ENCODE measurements at places on chromosomes 2 and 18.

GRCh38 chr2:177190941-177191340 is 21.7 kb upstream of the HNRNPA3 start:
- no peak for DNase-seq

GRCh38 chr2:73889206-73889605 is 3.6 kb upstream of the ACTG2 start:
- DNase-seq: no peak

DNA sequence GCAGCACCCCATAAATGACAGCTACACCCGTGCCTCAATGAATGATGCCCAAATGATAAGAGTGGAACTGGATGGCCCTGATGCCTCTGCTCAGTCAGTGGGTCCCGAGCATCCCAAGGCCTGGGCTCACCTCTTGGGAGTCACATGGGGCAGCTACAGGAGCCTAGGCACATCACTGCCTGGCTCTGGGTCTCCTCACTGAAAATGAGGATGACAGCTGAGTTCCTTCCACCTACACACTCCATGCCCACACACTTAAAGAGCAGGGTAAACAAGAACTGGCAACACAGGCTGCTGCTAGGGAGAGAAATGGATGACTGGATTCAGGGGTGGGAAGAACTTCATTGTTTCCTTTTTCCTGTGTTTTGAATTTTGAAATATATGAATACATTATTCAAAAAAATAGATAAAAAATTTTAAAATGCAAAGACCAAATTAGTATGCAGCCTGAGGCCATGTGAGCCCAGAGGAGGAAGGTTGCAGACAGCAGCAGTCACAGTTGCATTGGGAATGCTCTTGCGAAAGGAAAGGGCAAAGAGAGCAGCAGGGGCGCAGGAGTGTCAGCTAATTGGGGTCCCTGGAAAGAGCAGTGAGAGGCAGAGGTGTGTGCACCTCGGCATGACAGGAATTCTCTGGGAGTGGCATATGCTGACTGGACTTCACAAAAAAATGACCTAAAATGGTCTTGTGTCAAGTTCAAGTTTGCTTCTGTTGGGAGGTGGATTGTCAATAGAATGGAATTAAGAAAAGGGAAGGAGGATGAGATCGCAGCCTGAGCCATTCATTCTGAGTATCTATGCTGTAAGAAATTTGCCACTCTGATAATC is 327.1 kb downstream of the CELF4 start:
- DNase-seq: no peak

- no peak for DNase-seq
Observed at GRCh38 chr18:10660179-10660884, 134.5 kb downstream of the NAPG start.

- DNase-seq: no peak
Observed at GRCh38 chr2:109680523-109681297, 66.5 kb downstream of the SOWAHC start.

GRCh38 chr2:156573710-156574109 is 137.5 kb downstream of the GPD2 start:
- DNase-seq: no peak

DNA sequence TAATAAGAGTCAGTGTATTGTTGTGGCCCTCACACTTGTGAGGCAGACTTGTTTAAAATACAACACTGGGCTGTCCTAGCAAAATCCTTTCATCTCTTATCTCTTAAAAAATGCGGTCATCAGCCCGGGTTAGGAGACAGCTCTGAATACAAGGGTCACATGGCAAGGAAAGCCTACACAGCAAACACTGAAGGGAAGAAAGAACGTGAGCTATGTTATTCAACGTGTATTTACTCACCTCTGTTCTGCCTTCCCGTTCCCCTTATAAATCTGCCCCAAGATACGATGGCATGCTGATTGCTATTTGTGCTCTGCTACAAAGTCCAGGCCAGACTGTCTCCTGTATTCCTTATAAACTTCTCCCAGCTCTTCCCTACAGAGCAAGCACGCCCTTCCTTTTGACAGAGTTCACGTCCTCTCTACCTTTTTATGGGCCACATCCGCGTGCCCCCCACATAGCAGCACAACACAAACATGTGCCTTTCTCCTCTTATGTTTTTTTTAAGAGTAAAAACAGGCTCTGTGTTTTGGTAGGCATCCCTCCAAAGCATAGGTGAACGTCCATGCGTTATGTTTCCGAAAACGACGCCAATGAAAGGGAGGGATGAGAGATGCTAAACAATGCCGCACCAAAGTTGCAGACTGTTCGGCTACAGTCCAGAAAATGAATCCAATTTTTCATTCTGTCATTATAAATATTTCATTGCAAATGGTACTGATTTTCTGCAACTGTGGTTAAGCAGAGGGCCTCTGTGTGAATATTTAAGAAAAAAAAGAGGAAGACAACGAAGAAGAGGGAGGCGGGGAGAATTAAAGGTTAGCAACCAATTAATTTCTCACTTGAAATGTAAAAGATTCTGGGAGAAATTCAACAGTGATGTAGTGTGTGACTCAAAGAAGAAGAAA is 274.7 kb downstream of the ZNF521 start:
- DNase-seq: no peak

GRCh38 chr2:109466674-109467575 is 146.8 kb downstream of the SEPTIN10 start:
- no peak for DNase-seq

DNA sequence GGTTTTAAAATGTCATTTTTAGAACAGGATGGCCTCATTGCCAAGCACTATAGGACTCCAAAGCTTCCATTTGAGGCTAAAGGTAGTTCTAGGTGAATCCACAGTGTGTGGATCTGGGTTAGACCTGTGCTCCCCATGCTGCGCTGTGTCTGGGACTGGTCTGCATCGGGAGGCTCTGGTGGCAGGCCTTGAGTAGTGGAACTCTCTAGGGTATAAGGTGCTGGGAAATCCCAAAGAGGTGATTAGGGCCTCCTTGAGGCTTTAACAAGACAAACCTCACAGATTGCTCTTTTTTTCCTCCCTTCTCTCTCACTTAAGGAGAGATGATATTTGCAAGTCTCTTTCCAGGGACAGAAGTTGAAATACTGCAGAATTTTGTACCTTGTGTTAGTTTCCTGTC is 9.3 kb downstream of the SEC11C start:
- DNase-seq: no peak

DNA sequence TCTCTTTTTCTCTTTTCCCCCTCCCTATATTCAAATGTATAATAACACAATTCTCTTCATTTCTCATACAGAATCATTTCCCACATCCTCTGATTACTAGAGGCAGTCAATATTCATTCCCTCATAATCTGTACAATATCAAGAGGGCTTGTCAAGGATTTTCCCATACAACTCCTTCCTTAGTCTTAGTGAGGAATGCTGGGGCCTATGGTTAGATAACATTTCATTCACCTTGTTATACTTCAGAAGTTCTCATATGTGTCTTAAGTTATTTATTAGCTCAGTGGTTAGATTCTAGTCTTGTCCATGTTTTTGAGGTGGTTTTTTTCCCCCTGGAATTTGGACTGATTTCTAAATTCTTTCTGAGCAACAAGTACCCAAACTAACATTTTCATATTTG is 289.5 kb downstream of the PDE11A start:
- DNase-seq: no peak

GRCh38 chr2:72012886-72013574 is 134.6 kb downstream of the CYP26B1 start:
- no peak for DNase-seq

DNA sequence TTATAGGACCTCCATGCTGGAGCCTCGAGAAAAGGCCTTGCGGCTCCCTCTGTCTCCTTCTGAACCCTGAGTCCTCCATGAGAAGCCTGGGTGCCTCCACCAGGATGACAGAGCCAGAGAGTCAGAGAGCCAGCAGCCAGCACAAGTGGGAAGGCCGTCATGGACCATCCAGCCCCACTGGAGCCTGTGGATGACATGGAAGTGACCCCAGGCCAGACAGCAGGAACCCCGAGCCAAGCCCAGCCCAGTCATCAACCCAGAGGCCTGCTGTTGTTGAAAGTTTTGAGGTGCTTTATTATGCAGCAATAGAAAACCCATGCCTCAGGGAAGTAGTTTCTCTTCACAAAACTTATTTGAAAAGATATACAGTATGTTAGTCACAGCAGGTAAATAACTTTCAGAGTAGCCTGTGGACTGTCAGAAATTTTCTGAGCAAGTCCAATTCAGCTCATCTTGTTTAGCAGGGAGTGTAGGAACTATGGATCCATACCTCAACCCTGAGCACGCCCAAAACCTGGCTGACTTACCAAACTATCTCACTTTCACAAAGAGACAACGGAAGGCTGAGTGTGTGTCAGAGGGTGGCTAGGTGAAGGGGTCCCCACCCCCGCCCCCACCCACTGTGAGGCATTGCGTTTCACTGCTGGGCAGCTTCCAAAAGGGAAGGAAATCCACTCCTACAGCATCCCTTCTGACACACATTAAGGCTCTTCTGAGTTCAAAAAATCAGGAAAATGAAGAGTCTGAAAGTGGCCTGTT is 79.9 kb upstream of the NDUFV2 start:
- no peak for DNase-seq

DNA sequence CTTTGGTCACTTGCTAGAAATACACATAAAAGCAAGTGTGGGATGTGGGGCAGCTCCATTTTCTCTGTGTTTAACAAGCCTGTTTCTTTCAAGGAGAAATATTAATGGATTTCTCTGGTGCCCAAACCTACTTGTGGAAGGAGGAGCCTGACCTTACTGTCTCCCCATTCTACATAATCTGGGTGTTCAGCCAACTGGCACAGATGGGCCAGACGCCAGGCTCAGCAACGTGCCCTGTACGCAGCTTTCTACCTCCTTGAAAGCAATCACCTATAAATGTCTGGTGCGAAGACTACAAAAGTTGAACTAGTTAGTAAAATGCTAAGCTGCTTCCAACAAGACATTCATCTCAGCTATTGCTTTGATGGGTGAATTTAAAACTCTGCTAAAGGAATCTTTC is 33.2 kb upstream of the MYO3B start:
- DNase-seq: no peak

DNA sequence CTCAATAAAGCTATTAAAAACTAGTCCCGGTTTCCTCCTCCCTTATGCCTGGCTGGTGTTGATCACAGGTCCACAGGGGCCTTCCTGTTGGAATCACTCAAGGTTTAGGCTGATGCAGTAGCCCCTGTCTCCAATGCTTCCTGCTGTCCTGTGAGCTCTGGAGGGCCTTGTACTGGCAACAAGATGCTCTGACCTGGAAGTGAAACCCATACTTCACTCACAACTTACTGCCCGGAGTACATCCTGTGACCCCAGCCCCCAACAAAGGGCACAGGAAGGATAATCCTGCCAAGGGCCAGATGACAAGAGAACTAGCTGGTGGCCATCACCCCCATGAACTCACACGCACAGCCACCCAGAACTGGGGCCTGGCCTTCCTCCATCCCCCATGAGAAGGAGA is 50.3 kb downstream of the ZBTB7C start:
- DNase-seq: no peak
